ENCODE measurements at places on chromosomes 2 and 18.

DNA sequence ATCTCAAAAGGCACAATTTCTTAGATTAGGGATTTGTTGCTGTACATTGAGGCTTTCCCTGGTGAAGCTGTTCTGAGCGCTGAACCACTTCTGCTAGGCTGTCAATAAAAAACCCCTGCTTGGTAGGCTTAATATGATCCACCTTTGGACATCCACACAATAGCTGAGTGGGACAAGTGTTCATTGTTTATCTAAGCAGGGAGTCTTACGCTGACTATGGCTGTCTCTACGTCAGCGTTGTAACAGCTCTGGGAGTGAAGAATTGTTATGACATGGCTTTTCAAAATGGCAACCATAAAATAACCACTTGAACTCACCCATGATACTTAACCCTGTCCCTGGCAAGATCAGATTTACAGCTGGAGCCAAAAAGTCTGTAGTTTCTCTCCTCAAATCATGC lies 111.5 kb upstream of the SULT1C3 start:
- no peak for DNase-seq

- no peak for DNase-seq
Observed at GRCh38 chr2:100106460-100106859, 35.9 kb downstream of the AFF3 start.

GRCh38 chr18:79629249-79629558 lies 50.4 kb upstream of the CTDP1 start:
- DNase-seq: no peak

GRCh38 chr2:176656038-176656775 lies 387.0 kb downstream of the MTX2 start:
- no peak for DNase-seq

GRCh38 chr18:57149531-57149930 lies 2.6 kb downstream of the BOD1L2 start:
- DNase-seq: no peak

DNA sequence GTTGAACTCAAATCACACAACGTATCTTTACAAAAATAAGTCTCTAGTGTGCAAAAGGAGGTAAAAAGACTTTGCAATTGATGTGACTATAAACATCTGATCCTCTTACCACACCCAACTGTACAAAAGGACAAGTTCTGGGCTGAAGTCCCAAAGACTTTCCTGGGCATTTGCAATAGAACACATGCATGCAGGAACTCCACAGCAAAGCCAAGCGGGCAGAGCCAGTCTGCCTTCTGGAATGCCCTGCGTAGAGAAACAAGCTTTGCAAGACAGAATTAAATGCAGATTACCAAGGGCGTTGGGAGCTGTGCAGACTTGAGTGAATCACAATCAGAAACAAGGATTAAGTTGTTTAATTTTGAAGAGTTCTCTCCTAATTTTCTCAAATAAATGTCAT lies 208.4 kb upstream of the ZNF521 start:
- no peak for DNase-seq

DNA sequence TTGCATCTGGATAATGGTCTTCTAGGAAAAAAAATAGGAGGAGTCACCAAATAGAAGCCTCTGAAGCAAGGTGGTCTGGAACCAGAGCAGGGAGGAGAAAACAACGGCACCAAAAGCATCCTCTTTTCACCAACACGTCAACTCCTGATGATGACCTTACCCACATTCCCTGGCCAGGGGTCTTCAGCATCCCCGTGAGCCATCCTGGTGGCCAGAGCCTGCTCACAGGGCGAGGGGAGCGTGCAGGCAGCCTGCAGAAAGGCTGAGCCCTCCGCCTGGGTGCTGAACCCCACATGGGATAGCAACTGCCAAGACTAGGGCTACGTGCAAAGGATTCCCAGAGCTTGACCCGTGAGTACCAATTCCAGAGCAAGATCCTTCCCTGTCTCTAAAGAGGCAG lies 191.0 kb downstream of the NDUFA10 start:
- DNase-seq: no peak

- DNase-seq: no peak
Observed at GRCh38 chr18:23968638-23969604, 45.6 kb upstream of the TTC39C start.

- no peak for DNase-seq
Observed at GRCh38 chr2:210000464-210001324, 1.7 kb upstream of the RPE start.

DNA sequence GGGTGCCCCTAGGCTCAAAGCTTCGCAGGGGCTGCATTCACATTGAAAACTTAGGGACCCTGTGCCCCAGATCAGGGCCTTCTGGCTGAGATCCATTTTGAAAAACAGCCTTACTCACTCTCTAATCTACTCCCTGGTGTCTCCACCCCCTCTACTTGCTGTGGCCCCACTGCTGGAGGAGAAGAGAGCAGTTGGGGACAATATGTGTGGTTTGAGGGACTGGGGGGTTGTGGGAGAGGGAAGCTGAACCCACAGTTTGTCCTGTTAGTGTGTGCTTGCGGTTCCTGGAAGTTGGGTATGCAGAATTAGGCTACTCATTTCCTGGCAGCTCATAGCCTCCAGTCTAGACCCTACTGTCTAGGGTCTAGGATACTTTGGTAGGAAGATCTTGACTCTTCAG lies 211.4 kb downstream of the PRKCE start:
- DNase-seq: no peak
